ENCODE measurements at places on chromosomes 5 and 9.

- DNase-seq = no peak
Observed at GRCh38 chr9:121200356-121200755, 1.3 kb downstream of the RAB14 start.

- no peak for DNase-seq
Observed at GRCh38 chr9:36716496-36716895, 143.8 kb downstream of the MELK start.

DNA sequence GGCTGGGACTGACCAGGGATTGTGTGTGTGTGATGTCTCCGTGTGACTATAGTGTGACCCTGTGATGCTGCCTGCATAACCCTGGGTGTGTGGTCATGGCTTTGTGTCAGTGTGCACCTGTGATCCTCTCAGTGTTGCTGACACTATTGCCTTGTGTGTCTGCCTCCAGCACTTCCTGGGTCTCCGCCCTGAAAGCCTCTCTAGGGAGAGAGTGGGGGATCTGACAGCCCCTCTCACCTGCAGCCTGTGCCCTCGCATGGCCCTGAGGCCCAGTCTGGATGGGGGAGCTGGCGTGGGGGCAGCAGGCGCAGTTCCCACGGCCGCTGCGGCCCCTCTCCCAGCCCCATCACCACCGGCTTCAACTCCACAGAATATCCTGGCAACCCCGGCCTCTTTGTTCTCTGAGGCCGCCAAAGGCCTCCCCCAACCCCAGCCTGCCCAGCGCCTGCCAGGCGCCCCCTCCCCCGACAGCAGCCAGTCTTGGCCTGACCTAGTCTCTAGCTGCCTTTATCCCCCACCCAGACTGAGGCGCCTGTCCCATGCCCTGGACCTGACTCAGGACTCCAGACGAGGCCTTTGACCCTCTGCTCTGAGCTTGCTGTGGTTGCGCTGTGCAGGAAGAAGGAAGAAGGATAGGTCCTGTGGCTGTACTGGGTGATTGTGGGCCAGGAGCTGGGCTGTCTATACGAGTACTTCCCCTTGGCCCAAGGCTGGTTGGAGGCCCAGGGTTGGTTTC is 38.7 kb downstream of the CXXC5 start:
- DNase-seq = no peak

GRCh38 chr5:143801252-143801939 is 10.6 kb upstream of the HMHB1 start:
- DNase-seq = no peak

GRCh38 chr5:35820735-35821134 is 36.0 kb upstream of the IL7R start:
- DNase-seq = no peak

GRCh38 chr5:96687080-96687479 is 24.9 kb downstream of the CAST start:
- DNase-seq = no peak

- no peak for DNase-seq
Observed at GRCh38 chr5:2044041-2044440, 161.3 kb upstream of the IRX4 start.

DNA sequence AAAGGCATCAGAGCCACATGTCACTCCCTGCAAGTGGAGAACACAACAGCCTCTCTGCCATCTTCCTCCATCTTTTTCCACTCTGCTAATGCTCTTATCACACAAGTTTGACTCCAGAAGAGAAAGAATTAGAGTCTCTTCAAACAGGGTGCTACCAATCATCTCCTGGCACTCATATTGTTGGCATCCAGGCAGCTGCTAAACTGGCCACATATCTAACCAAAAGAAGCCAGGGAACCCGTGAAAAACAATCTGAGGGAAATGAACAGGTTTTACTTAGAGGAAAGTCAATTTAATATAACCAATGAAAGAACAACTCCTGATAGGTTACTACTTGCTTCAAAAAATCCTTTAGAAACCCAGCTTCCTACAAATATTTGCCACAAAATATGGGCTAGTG is 117.2 kb downstream of the SLC25A46 start:
- no peak for DNase-seq

GRCh38 chr5:135488727-135489465 is 36.7 kb upstream of the TIFAB start:
- DNase-seq = no peak

DNA sequence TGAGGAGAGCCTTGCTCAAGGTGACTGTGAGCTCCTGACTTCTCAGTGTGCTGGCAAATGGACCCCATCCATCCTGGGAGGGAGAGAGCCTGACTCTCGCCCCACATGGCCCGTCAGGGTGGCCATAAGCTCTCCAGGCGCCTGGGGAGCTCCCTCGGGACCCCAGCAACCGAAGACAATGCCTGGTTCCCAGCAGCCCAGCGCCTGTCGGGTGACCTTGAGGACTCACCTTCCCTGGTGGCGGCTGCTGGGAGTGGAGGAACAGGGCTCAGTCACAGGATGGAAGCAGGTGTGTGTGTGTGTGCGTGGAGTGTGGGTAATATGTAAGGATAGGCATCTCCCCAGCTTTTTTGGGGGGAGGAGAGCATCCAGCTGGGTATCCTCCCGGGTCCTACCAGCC is 190.3 kb downstream of the MELK start:
- no peak for DNase-seq

- DNase-seq = no peak
Observed at GRCh38 chr5:1794901-1795290, 4.7 kb downstream of the MRPL36 start.

DNA sequence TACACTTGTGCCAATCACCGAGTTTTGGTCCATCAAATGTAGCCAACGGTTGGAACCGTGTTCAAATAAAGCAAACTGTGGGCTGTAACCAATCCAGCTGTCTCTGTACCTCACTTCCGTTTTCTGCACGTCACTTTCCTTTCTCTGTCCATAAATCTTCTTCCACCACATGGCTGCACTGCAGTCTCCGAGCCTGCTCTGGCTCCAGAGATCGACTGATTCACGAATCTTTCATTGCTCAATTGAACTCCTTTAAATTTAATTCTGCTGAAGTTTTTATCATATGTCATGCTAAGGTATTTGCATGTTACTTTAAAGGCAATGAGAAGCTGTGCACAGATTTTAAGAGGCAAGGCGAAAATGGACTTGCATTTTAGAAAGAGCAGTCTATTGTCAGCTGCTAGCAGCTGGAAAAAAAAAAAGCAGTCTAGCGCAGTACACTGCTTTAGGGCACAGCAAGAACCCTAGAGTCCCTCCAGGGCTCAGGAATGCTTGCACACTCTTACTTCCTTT is 13.2 kb downstream of the TTC39B start:
- no peak for DNase-seq

DNA sequence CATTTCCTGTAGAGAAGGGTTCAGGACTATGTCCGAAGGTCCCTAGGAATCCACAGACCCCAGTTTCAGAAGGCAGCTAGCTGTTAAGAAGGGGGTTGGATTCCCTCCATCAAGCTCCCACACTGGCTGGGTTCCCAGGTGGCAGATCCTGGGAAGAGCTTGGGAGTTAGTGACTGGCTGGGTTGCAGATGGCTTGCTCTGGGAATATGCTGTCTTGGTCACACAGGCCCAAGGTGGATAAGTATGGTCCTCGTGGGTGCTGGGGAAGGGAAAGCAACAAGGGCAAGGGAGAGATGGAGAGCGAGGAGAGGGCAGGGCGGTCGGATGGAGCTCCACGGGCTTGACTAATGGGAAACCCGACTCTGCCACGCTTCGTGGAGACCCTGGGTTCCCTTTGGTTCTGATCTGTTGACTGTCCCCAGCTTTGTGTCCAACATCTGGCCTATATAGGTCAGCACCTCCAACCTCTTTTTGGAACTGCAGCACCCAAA is 17.4 kb downstream of the SH3PXD2B start:
- no peak for DNase-seq

DNA sequence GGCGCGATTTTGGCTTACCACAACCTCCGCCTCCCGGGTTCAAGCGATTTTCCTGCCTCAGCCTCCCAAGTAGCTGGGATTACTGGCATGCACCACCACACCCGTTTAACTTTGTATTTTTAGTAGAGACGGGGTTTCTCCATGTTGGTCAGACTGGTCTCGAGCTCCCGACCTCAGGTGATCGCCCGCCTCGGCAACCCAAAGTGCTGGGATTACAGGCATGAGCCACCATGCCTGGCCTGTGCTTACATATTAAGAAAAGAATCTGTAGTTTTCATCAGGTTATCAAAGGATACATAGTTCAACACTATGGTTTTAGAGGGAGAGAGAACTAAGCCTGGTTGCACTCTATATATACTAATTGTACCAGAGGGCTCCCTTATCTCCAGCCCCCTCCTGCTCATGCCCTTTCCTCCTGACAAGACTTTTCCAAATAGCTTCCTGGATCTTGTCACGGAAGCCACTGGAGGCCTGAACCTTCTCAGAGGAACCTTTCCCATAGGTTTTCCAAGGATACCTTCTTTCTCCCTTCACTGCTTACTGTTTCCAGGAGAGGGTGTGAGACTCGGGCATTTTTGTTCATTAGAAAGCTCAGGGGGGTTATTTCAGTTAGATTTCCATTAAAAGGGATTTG is 53.1 kb downstream of the SLC44A1 start:
- DNase-seq = no peak

- DNase-seq = no peak
Observed at GRCh38 chr5:134226441-134227192, 744 bp upstream of the PPP2CA start.

Measured in activated CD8-positive, alpha-beta memory T cell treated with anti-CD3 and anti-CD28 coated beads for 4 hours (primary cell).